ENCODE measurements at places on chromosomes 1 and 21.

DNA sequence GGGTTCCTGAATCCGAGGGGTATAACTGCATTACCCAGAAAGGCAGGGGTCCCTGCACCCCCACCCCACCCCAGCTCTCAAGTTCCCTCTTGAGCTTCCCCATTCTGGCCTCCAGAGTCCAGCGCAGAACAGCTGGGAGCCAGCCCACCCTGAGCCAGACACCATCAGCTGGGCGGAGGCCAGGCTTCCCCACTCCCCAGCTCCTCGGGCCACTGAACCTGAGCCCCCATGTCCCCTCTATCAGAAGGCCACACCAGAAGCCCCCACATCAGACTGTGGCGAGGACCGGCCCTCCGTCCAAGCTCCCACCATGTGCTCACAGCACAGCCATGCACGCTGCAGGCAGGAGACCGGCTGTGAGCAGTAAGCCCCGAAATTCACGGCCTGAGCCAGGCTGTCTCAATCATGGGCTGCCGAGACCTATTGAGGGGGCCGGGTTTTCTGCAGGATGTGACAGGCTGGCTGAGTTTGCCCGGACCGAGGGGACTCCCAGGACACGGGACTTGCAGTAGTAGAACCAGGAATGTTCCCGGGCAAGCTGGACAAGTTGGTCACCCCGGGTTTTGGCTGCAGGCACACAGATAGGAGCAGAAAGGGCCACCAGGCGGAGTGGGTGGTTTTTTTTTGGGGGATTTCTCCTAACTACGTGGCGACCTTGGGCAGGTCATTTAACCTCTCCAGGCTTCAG, 25.5 kb upstream of the TNFRSF1B start:
- DNase-seq, result no peak

GRCh38 chr1:219476716-219477115, 136.2 kb downstream of the ZC3H11B start:
- DNase-seq, result no peak

DNA sequence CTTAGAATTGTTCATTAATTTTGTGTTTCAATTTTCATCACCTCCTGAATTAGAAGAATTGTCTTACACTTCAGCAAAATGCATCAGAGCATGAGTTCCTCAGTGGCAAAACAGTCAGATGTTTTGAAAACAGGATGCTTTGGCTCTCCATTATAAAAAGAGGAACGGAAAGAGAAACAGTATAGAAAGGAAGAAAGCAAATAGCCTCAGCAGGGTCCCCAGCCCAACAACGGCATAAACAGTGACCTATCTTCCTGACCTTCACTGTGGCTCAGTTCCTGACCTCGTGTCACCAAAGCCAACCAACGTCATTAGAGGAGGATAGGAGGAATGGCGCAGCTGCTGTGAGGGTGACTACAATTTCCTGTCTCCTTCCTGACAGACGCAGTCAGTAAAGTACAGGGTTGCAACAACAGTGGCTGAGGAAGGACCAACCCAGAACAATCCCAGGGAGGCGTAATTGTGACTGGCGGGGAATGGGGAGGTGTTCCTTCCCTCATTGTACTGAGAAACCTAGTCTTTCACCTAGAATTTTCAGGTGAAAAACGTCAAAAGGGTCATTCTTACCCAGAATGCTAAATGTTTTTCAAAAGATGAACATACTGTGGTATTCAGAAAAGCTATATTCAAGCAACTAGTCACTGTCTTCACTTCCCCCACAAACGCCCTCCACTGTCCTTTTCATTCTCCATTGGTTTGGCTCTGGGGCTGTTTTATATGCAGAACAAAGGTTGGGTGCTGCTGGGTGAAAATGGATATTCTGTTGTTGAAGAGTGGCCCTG, 197.9 kb upstream of the SGIP1 start:
- peak; percentile 36 for DNase-seq

DNA sequence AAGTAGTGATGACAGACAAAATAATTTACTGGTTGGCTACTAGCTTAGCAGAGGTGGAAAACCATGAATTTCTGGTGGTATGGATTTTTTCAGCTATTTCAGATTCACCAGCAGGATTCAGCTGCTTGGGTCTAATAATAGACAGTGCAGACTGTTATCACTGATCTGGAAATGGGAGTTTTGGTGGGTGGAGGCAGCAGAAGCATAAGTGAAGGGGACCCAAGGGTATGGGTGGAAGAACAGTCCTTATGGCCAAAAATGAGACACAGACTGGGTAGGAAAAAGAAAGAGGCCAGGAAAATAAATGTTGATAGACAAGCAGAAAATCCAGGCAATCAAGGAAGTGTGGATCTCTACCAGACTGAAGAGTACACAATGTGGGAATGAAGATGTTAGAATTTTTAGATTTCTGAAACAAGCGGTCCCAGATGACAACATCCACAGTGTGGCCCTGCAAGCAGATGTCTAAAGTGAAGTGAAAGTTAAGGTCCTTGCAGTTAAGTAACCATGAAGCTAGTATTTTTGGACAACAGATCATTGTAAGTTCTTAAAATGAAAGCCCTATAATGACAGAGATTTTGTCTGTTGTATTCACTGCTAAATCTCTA, 24.7 kb downstream of the LYST start:
- DNase-seq, result no peak

DNA sequence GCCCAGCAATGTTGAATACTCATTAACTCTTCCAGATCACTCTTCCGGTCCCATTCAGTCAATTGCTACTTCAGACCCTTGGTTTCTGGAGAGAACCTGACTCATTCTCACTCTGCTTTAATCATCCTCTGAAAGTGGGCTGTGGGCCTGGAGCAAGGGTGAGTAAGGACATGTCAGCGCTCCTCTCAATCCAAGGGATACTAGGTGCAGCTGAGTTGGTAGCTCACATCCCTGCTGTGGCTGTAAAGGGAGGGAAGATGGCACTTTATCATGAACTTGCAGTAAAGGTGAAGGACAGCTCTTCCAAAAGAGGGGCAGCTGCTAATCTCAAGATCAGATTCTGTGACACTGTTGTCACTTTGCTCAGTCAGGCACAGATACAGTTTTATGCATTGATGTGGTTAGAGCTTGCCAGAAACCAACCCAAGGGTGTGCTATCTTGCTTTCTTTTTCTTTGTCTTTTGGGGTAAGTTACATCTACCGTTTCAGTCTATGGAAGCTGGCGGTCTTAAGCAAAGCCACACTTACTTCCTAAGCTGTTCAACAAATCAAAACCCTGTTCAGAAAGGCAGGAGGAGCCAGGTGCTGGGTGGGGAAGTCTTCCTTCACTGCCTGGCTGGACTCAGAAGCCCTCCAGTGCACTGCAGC, 26.5 kb upstream of the NTPCR start:
- no peak for DNase-seq

DNA sequence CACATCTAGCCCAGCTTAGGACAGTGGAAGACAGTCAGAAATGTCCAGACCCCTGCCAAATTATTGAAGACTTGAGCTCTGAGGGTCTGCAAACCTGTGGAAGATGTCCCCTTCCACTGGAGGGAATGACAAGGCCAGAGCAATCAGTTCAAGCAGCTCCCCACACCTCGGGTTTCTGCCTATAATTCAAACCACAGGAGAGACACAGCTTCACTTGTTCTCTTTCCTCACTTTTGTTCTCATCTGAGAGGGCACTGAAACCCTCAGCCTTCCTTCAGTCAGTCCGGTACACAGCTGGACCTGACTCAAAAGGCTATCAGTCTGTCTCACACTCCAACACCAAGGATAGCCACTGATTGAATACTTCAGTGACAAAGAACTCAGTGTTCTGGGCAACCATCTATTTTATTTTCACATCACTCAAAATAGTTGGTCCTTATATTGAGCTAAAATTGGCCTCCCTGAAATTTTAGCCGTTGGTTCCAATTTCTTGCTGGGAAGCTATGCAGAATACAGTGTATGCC, 70.1 kb downstream of the TENT5C start:
- DNase-seq, result no peak

DNA sequence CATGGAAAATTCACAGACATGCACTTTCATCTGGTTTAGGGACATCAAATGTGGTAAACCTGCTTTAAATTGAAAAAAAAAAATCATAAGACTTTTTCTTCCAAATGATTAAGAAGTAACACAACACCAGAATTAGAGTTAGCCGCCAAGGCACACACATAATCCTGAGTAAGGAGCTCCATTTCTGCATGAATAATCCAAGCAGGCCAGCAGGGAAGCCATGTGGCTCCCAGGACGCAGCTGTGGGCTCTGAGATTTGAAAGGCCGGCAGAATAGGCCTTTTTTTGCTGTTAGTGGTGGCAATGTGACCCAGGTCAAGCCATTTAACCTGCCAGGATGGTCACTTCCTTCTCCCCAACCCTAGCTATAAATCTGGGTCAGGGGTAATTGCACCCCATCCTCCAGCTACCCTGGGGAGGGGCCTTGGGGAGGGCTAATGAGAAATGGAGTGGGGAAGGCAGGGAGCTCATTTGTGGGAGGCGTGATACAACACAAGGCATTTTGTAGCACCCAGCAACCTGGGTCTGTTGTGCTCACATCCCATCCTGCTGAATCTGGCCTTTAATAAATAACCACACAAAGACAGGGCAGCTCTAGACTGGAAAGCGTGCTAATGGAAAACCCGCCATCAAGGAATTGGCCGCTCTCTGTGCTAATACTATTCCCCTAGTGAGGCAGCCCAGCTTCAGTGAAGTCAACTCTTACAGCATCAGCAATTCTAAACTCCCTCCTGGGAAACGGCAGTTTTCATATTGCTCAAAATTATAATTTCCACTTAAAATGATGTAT, 178.5 kb downstream of the RHOU start:
- no peak for DNase-seq

GRCh38 chr1:236619398-236619797, 15.1 kb upstream of the HEATR1 start:
- DNase-seq, result no peak

DNA sequence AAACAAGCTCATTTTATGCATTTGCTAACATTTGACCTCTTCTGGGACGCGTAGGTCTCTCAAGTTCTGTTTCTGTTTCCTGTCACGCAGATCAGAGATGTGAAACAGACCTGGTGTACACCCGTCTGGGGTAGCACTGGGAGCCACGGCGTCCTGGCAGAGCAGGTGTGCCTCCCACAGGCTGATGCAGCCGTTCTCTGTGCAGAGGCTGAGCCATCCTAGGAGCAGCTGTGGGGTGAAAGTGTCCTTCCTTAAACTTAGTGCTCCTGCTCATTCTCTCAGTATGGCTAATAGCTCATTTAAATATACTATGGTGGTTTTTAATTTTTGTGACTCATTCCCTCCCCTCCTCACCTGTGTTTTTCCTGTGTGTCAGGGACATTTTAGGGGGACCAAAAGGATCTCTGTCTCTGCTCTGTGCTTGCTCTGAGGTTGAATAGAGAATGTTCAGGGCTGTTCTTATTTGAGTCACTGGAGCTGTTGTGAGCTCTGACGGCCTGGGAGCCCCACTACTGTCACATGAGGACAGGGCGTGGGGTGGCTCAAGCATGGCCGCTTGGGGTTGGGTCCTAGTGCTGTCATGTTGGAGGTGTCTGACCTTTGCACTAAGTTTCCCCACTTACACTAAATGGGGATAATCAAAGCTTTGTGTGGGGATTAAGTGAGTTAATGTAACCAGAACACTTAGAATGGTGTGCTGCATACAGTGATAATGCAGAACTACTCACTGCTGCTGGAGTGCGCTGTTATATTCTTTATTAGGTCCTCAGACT, 43.0 kb downstream of the GALNT2 start:
- DNase-seq, result peak; percentile 20

DNA sequence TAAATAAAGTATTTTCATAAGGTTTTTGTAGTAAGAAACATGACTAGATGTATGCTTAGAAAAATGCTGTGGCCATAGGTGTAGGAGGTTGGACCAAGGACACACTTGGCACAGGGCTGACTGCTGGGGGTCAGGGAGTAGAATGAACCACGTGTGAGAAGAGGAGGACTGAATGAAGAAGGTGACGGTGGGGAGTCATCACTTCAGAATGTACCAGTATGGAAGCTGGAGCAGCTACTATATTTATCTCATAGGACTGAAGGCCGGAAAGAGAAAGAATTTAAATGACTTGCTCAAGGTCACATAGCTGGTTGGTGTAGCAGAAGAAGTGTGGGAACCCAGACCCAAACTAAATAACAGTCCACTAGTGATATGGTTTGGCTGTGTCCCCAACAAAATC, 79.8 kb upstream of the HAO2 start:
- no peak for DNase-seq

DNA sequence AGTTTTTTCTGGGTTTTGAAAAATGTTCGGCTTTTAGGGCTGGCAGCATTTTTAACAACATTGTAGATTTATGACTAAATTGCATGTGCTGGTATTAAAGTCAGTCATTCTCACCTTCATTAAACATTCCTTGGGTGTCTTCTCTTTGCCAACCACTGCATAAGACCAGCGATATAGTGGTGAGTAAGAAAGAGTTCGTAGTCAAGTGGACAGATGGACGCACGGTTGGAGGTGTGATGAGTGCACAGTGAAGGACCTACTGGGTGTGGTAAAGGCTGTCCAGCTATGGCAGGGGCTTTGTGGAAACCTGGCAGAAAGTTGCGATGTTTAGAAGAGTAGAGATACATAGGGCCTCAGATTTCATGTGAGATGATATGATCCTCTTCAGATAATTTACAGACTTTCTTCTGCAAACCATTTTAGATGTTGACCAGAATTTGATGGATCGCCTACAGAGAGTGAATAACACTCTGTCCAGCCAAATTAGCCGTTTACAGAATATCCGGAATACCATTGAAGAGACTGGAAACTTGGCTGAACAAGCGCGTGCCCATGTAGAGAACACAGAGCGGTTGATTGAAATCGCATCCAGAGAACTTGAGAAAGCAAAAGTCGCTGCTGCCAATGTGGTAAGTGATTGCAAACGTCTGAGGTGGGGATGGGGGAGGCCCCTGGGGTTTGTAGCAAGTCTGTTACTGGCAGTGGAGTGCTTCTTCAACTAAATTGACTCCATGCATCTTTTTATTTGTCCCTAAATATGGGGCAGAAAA, 56.0 kb upstream of the LAMC2 start:
- DNase-seq, result no peak
